ENCODE measurements at places on chromosomes 11 and 22.

GRCh38 chr11:12692229-12693075 is 18.2 kb downstream of the TEAD1 start:
- no peak for DNase-seq

GRCh38 chr11:118851970-118852369 is 31.7 kb upstream of the CXCR5 start:
- DNase-seq: no peak

DNA sequence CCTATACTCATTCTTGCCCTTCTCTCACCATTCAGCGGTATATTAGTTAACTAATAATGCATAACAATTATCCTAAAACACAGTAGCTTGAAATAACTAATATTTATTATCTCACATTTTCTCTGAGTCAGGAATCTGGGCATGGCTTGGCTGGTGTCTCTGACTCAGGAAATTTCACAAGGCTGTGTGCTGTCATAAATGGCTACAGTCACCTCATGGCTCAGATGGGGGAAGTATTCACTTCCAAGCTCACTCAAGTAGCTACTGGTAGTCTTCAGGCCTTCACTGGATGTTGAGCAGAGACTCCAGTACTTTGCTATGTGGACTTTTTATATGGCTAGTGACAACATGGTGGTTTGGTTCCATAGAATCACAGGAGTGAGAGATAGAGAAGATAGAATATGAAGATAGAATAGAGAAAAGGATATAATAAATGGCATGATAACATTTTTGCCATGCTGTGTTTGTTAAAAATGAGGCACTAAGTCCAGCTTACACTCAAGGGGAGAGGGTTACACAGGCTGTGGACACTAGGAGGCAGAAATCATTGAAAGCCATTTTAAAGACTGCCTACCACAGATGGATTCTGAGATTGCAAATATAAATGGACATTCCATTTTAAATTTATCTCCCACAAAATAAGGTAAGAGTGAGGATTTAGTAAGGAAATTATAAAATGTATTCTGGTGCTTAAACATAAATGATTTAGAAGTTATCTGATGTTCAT is 997.8 kb upstream of the CHORDC1 start:
- no peak for DNase-seq

DNA sequence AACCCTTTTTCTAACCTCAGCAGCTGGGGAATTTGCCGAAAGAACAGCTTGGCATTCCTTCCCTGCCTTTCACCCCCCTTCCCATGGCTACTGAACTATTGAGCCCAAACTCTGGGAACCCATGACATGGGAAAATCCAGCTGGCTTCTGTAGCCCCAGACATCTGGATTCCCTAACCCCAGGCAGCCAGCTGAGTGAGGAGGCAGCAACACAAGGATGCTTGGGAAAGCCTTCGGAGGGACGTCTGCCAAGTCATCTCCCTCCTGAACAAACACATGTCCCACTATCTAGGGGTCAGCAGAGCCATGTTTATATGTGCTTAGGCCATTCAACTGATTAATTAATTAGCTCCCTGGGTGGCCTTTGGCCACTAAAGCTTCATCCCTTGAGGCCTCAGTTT is 21.6 kb downstream of the LRRC55 start:
- DNase-seq: no peak

- DNase-seq: peak; percentile 98
Observed at GRCh38 chr11:117281159-117281558, 10.0 kb upstream of the BACE1-AS start.

- no peak for DNase-seq
Observed at GRCh38 chr11:6251990-6252473, 7.6 kb upstream of the CCKBR start.

GRCh38 chr11:19751055-19751454 is 38.4 kb downstream of the NAV2 start:
- DNase-seq: no peak

DNA sequence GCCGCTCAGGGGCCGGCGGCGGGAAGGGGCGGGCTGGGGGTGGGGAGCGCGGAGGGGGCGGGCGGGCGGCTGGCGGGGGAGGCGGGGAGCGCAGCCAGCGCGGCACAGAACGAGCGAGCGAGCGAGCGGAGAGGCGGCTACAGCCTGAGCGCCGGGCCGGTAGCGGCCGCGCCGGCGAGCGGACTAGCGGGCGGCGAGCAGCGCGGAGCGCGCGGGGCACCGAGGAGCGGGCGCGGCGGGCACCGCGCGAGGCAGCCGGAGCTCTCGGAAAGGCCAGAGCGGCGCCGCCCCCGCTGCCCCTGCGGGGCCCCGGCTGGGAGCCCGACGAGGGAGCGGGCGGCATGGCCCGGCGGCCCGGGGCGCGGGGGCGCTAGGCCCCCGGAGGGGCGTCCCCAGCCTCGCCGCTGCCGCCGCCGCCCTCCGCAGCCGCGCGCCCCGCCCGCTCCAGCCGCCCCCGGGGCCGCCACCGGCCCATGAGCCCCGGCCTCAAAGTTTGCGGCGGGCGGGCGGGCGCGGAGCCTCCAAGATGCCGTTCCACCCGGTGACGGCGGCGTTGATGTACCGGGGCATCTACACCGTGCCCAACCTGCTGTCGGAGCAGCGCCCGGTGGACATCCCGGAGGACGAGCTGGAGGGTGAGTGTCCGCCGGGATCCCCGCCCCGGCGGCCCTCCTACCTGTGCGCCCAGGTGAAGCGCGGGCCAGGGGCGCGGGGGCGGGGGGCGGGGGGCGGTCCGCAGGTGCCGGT is at the start of gene CABP7:
Gene CABP7, plus strand, starts transcription at position 105 of the 747 bp plus-strand sequence. Its CDS starts 422 bp downstream, at position 527.
- no peak for DNase-seq

- DNase-seq: no peak
Observed at GRCh38 chr11:94106716-94107115, 21.9 kb upstream of the PANX1 start.

DNA sequence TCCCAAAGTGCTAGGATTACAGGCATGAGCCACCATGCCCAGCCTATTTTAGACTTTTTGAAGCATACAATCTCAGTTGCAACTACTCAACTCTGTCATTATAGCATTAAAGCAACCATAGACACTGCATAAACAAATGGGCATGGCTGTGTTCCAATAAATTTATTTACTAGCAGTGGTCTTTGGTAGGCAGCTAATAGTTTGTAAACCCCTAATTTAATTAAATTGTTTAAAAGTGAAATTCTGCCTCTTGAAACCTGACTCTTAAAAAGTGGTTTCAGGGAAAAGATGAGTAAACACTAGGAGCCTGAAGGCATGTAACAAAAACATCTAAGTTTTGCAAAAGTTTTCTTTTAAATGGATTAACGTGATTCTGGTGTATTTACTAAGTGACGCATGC is 1364.5 kb downstream of the LRRC4C start:
- no peak for DNase-seq

GRCh38 chr11:28072321-28072720 is 35.6 kb downstream of the KIF18A start:
- DNase-seq: no peak

DNA sequence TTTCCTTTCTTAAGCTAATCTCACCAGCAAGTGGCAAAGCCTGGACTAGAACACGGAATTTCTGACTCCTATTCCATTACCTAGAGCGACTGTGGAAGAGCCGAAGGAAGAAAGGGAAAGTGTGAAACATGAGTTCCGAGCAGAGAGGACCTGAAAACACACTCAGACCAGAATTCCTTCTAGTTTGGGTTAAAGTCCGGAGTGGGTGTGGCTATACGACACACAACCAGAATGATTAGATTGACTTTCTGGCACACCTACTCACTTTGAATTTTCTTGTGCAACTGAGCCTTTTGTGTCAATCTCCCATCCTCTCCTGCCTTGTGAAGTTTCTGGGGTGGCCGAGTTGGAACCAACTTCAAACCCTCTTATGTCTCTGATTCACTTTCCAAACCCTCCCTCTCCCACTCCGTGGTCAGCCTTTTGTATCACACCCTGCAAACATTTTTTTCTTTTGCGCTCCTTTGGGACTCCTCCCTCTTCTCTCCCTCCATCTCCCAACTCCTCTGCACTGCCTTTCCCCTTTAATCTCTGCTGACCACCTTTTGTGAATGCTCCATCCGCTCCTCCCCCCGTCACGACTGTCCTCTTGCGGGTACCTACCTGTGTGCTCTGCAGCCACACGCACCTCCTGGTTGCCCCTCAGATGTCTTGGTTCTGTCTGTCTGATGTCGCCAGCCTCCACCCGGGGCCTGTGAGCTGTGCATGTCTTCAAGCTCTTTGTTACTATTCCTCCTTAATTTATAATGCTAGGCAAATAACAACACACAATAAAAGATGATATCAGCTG is 86.3 kb upstream of the BLID start:
- DNase-seq: peak; percentile 63

DNA sequence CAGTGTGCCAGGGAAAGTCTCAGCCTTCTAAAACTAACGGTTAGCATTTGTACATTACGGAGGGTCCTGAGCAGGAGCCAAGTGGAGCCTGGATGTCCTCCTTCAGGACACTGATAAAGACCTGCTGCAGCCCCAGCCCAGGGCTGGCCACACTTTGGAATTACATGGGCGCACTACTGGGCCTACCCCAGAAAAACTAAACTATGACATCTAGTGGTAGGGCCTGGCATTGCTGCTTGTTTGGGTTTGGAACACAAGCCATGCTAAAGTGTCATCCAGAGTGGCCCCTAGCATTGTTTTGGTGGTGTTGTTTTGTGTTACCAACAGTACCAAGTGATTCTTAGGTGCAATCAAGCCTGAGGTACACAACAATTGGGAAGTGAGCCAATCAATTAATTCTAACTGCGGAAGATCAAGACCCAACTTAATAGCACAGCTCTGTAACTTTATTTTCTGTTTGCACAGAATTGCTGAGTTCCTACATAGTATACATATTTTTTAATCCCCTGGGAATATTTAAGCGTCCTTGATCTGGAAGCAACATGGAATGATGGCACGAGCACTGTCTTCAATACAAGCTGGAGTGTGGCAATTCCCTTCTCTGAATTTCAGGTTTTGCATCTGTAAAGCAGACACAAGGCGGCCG is 340.7 kb downstream of the LARGE1 start:
- peak; percentile 8 for DNase-seq

- no peak for DNase-seq
Observed at GRCh38 chr11:19076744-19077589, 16.4 kb upstream of the MRGPRX2 start.

DNA sequence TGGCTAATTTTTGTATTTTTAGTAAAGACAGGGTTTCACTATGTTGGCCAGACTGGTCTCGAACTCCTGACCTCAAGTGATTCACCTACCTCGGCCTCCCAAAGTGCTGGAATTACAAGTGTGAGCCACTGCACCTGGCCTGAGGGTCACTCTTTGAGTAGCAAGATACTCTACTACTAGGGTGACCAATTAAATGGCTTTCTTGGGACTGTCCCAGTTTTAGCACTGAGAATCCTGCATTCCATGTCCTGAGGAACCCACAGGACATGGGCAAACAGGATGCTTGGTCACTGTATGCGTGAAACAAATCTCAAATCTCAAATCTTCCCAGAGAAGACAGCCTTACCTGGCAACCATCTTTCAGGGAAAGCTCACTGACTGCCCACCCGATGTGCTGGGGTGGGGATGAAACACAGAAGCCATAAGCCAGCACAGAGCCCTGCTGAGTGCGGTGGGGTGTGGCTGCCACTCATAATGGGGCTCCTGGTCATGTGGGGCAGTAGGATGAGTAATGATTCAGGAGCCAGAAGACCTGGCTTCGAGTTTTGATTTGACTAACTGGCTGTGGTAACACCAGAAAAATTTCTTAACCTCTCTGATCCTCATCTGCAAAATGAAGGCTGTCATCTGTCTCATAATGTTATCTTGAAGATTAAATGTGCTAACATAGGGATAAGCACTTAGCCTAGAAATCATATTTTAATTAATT is 11.5 kb downstream of the CLMP start:
- no peak for DNase-seq

GRCh38 chr22:30742291-30743256 is 47.9 kb downstream of the OSBP2 start:
- DNase-seq: no peak

- DNase-seq: no peak
Observed at GRCh38 chr11:95108159-95108611, 18.5 kb downstream of the ENDOD1 start.

DNA sequence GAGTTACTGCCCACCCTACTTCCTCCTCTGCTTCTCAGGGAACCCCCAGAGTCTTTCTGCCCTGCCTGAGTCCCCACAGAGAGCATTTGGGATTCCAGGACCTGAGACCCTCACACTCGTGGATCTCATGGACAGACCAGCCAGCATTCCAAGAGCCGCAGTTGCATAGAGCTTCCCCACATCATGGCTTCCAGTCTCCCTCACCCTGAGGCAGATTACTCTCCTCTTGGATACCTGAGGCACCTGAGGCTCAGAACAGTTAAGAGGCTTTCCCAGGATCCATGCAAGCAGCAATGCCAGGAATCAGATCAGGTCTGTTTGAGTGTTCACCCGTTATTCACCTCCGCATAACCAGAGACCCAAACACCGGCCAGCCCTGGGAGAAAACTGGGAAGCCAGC is 102.2 kb downstream of the TRIM29 start:
- DNase-seq: no peak

All from GM04503 (cell line).